Left kidney (tissue), 8 donors: ENCODE measurements at places on chromosomes 5 and 9.

DNA sequence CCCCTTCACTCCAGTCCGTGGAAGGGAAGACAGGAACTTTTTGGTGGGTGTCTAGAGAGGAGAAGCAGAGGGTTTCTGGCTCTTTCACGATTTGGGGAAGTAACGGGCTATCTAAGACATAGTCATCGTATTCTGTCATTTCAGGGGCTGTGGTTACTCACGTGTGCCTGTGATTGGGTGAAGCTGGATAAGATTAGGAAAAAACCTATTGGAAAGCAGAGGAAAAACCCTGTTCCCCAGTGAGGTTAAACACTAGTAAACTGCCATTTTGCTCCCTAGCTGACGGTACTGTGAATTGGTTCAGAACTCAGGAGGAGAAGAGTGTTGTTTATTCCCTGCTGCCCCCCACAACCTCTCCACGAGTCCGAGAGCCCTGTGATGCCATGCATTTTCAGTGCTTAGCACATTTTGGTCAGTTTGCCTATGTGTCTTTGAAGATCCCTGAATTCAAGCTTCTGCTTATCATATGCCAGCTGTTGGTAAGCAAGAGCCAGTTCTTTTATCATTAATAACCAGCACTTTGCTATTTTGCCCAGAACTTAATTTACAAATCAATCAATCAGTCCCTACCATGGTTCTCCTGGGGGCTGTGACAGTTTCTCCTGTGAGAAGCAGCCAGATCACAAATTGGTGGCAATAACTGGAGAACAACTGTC lies 45.1 kb upstream of the ROR2 start:
- no peak for DNase-seq

- DNase-seq: peak; percentile 83
Observed at GRCh38 chr9:4147476-4148230, 152.2 kb downstream of the GLIS3 start.

DNA sequence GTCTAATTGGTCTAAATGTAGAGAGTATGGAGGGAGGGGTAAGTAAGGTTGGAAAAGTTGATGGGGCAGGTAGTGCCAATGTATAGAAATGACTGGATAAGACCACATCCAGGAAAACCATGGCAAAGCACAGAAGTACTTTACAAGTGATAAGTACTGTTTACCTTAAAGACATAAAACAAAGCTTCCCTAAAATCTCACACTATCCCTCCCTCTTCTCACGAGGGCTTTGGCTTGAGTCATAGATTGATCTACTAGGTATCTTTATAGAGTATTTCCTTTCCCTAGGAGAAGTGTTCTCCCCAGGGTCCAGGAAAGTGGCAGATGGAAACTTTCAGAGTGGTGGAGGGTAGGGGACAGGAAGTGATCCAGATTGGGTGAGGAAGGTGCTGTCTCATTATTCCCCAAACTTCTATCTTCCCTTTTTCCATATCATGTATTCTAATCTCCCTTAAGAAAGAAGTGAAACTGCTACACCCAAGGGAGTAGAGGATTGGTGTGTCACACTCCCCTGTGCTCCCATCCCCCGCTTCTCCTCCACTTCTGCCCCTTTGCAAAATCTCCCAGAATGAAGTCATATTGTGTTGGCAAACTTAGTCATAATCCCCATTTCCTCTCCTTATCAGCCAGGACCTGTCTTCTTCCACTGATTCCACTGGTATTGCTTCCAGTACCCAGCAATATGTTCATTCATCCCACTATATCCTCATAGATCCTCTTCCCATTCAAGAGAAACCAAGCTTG lies 14.6 kb downstream of the IL33 start:
- DNase-seq: no peak

DNA sequence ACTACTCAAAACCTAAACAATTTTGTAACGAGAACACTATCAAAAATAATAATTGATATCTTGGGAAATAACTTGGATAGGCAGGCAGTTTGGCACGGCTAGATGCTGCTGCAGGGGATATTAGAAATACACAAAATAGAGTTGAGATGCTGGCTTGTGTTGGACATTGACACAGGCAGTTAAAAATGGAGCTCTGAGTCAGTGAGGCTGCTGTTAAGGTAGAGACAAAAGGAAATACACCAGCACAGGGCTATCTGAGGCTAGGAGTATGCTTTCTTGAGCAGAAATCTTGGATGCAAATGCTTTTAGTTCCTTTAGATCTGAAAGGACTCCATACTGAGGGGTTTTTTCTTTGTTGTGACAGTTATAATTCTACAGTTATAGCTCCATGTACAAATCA lies 16.6 kb downstream of the TENT2 start:
- no peak for DNase-seq
